ENCODE measurements at places on chromosomes 11 and 22.

GRCh38 chr11:96288915-96289314 is 54.1 kb downstream of the MAML2 start:
- no peak for DNase-seq

DNA sequence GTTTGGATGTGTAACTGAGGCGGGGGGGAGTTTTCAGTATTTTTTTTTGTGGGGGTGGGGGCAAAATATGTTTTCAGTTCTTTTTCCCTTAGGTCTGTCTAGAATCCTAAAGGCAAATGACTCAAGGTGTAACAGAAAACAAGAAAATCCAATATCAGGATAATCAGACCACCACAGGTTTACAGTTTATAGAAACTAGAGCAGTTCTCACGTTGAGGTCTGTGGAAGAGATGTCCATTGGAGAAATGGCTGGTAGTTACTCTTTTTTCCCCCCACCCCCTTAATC is 2.3 kb downstream of the MALAT1 start:
- DNase-seq, result peak; percentile 73

DNA sequence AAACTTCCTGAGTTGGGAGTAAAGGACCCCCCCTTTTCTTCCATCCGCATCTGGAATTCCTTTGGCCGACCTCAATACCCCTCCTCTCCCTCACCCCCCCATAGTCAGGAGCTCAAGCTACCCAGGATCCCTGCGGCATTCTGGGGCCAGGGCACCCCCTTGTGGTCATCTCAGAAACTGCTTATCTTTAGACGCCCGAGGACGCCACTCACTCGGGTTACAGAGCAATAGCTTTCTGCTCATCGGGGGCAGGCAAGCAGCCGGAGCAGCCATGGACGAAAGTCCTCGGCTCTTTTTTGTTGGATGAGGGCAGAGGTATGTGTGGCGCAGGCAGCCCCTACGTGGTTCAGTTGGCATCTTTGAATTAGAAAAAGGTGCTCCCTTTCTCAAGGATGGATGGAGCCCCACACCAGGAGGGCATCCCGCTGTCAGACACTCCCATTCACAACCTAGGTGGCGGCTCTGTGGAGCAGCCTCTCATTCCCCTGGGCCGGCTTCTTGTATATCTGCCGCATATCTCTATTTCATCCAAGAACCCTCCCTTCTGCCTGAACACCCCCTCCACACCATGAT is 2.3 kb downstream of the C1QTNF5 start:
- peak; percentile 84 for DNase-seq

DNA sequence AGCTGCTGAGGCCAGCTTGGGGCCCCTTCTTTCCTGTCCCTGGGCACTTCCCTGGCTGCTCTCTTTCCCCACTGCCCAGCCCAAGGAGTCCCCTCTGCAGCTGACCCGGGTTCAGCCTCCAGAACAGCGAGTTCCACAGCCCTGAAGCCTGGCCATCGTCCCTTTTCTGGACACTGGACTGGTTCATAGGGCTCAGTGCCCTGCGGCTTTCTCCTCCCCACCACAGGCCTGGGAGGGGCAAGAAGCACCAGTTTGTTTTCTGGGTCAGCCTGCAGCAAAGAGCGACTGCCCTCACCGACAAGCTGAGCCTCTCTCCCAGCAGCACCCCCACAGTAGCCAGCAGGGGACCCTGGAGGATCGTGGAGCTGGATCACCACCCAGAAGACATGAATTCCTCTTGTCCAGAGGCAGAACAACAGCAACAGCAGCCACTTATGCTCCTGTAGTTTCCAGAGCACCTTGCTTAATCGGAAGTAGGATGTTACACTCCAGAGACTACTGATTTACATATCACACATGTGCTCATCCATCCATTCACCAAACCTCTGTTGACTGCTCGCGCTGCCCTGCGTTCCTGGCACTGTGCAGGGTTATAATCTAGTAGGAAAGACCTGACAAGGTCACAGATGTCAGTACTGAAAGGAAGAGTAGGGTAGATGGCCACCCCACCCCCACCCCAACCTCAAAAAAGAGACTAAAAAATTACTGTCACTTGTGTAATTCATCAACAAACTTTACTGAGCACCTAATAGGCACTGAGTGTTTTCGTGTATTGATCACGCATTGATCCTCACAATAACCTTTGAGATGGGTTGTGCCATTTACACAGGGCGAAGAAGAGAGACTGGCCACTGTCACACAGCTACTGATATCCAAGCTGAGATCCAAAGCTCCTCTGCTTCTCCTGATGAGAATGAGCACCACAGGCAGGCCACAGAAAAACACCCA is 13.0 kb upstream of the CXCR5 start:
- peak; percentile 61 for DNase-seq

DNA sequence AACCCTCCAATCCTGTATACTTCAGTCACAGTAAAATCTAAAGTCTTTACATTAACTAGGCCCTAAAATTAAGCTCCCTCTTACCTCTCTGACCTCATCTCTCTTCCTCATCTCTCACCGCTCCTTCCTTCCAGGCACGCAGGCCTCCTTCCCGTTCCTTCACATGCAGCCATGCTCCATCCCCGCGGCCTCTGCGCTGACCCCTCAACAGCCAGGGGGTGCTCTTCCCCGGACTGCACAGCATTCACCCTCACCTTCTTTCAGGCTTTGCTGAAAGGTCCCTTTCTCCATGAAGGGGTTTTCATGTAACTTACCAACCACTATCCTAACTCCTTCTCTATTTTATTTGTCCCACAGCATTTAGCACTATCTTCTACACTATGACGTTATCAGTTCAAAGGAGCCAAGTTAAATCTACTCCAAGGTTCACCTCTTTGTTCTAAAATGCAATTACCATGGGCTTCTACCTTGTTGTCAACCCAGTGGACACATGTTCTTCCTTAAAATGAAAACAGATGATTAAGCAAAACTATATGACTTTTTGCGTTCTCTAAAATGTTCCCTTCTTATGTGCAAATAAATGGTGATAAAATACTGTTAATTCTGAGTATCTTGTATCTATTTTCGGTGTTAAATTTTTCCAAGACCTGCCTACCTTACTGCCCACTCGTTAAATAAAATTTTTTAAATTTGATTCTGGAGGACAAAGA is 57.8 kb upstream of the APOA1 start:
- DNase-seq, result peak; percentile 12

DNA sequence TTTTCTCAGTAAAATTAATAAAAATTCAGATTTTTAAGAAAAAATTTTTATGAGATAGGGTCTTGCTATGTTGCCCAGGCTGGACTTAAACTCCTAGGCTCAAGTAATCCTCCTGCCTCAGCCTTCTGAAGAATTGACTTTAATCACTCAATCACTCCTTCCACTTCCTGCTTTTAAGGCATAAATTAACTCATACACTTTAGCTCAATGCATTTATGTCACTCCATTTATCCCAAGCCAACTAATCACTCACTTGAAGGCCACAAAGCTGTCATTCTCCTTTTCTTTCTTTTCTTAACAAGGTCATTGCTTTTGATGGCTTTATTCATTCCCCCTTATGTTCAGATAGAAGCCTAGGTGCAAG is 877 bp downstream of the ALG9 start:
- DNase-seq, result no peak

GRCh38 chr11:64385945-64386704 is 27.2 kb downstream of the RPS6KA4 start:
- no peak for DNase-seq

Measured in DMS53 (cell line).